Activated naive CD8-positive, alpha-beta T cell treated with anti-CD3 and anti-CD28 coated beads for 36 hours (primary cell): ENCODE measurements at places on chromosomes 6 and 20. TPM values are rescaled to one million over a fixed set of nuclear protein-coding genes. Genes with fewer than 3 reads are reported as not detected.

- H3K27me3 ChIP-seq = peaks cover 81% of the 10 kb centered on the region
- H3K4me1 ChIP-seq = peaks cover 11% of the 10 kb centered on the region
- H3K36me3 ChIP-seq = peaks cover 2% of the 10 kb centered on the region
- peak overlapping the region; percentile 86 for H3K4me3 ChIP-seq
- DNase-seq = peak; percentile 66
Measured at GRCh38 chr6:28673787-28674671, 148.3 kb downstream of the GPX5 start.

DNA sequence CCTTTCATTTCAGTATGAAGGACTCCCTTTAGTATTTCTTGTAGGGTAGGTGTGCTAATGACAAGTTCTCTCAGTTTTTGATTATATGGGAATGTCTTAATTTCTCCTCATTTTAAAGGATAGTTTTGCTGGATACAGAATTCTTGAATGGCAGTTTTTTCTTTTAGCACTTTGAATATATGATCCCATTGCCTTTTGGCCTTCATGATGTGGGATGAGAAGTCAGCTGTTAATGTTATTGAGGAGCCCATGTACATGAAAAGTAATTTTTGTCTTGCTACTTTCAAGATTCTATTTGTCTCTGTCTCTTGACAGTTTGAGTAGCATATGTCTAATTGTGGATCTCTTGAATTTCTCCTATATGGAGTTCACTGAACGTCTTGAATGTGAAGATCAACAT is 30.9 kb downstream of the RSPH3 start:
- H3K27ac ChIP-seq = no peak overlapping the region
- no peak for DNase-seq
- H3K36me3 ChIP-seq = peaks cover 18% of the 10 kb centered on the region
- H3K27me3 ChIP-seq = no peaks in the 10 kb centered on the region
- no peak overlapping the region for H3K4me3 ChIP-seq

DNA sequence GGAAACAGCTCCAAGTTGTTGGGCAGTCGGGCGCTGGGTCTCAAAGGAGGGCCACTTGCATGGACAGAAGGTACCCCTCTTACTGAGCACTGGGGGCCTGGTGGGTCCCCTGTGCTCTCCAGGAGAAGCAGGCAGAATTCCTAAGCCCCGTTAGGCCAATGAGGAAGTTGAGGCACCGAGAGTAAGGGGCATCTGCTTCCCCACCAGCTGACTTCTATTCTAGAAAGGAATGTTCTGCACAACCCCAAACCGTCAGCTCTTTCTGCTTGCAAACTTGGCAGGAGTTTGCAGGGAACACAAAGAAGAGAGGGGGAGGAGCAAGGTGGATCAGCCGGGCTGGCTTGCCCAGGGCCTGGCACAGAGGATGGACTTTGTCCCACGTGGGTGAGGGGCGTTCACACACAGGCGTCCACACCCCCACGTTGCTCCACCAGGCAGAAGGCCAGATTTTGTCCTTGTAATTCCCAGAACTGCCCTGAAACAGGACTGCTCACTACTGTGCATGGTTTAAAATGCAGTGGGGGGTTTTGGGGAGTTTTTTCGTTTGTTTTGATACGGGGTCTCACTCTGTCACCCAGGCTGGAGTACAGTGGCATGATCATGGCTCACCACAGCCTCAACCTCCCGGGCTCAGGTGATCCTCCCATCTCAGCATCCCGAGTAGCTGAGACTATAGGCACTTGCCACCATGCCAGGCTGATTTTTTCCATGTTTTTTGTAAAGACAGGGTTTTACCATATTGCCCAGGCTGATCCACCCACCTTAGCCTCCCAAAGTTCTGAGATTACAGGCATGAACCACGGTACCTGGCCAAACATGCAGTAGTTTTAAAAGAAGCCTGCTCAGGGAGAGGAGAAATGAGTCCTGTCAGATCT is 93.3 kb downstream of the SNX5 start:
- no peak overlapping the region for H3K27ac ChIP-seq
- DNase-seq = no peak
- H3K4me1 ChIP-seq = peaks cover 19% of the 10 kb centered on the region
- H3K36me3 ChIP-seq = no peaks in the 10 kb centered on the region
- H3K4me3 ChIP-seq = no peak overlapping the region
- H3K27me3 ChIP-seq = peaks cover 22% of the 10 kb centered on the region

DNA sequence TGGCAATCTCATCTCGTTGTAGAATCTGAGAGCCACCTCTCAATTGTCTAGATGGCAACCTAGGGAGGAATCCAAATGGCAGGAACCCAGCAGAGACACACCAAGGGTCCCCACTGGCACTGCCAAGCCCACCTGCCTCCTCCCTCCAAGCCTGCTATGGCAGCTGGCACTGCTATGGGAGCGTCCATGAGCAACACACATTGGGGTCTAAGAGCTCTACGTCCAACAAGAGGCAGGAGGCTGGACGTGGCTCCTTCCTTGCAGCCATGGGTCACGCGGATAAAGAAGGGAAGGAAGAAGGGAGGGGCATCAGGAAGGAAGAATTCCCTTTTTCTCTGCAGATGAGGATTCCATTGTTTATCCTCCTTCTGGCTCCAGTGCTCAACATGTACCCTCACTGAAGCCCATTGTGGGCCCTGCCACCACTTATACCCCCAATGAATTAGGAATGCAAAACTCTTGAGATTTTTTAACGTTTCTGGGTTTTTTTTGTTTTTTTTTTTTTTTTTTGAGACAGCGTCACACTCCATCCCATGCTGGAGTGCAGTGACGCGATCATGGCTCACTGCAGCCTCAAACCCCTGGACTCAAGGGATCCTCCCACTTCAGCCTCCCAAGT is 17.3 kb downstream of the ATP9A start:
- no peaks in the 10 kb centered on the region for H3K36me3 ChIP-seq
- H3K4me1 ChIP-seq = peaks cover 2% of the 10 kb centered on the region
- no peak overlapping the region for H3K27ac ChIP-seq
- no peaks in the 10 kb centered on the region for H3K27me3 ChIP-seq
- DNase-seq = no peak

- no peak for DNase-seq
- peaks cover 6% of the 10 kb centered on the region for H3K36me3 ChIP-seq
- no peak overlapping the region for H3K4me3 ChIP-seq
- H3K27ac ChIP-seq = no peak overlapping the region
Measured at GRCh38 chr6:143000811-143001210, 55.8 kb upstream of the HIVEP2 start.

DNA sequence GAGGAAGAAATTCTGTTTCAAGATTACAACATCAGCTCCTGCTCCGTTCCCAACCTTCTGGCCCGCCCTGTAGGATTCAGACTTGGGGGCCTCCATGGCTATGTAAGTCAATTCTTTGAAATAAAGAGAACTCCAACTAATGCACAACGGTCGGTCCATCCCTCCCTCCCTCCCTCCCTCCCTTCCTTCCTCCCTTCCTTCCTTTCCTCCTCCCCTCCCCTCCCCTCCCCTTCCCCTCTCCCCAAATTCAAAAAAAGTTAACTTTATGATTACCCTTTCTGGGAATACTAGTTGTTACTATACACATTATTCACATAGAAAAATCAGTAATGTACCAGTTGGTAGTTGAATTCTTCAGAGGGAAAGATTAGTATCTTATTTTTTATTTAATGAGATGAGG is 179.7 kb upstream of the AGPAT4 start:
- H3K36me3 ChIP-seq = no peaks in the 10 kb centered on the region
- H3K27me3 ChIP-seq = no peaks in the 10 kb centered on the region
- H3K4me1 ChIP-seq = no peaks in the 10 kb centered on the region
- no peak overlapping the region for H3K27ac ChIP-seq

DNA sequence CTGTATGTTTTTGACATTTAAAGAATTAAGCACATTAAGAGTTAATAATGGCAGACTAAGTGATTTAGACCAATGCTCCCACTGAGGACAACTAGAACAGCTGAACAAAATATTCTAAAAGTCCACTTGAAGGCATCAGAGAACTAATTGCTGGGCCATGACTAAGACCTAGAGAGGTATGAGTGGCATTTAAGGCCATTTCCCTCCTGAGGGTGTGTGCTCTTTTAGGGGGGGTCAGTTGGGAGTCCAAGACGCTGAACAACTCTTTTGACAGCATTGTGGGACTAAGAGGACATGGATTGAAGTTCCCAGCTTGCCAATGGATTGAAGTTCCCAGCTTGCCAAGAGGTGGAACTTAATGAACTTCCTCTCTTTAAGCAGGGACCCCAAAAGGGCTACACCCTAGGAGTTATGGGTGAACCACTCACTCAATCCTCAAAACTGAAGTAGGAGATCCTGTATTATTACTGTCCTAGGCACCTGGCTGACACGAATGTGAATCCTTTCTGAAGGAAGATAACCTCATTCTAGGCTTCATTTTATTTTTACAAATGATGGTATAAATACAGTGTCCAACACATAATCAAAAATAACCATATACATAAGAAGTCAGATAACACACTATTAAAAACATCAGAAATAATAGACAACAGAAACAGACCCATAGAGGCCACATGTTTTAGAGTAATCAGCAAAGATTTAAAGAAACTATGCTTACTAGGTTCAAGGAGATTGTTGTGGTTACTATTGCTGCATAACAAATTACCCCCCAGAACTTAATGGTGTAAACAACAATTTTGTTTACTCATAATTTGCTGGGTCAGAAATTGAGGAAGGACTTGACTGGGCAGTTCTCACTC is 175.1 kb downstream of the VEGFA start:
- H3K4me3 ChIP-seq = no peak overlapping the region
- no peaks in the 10 kb centered on the region for H3K36me3 ChIP-seq
- H3K27me3 ChIP-seq = no peaks in the 10 kb centered on the region

- no peak for DNase-seq
- peaks cover 20% of the 10 kb centered on the region for H3K36me3 ChIP-seq
- H3K4me1 ChIP-seq = peaks cover 6% of the 10 kb centered on the region
- no peak overlapping the region for H3K27ac ChIP-seq
Measured at GRCh38 chr6:109610590-109610989, 80.4 kb downstream of the AK9 start.

DNA sequence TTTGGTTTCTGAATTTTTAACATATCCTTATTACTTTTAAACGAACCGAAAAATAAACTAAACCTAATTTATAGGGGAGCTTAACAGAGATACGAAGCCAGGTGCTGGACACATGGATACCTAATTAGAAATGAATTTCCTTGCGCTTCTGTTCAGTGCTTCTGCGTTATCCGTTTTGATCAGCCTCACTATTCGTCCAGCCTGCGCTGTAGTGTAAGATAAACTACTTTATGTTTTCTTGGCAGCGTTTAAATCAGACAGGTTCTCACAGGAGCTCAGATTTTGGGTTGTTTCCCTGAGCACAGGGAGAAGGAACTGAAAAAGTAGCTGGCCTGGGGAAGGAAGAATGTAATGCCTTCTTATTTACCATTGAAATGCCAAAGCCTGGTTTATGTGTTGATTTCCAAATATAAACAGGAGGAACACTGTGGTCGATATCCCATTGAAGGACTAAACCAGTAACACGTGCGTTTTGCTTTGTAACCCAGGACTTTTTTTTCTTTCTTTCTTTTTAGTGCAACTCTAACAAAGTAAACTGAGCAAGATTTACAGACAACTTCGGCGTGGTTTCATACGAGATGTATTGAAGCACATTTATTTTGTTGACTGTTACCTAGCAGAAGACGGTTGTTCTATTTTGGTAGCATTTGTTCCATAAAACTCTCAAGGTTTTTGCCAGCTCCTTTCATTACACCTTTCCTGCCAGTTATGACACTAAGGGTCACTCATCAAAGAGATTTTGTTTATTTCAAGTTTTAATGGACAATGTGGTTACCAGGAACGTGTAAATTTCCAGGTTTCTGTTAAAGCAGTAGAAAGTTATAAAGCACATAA is 214.8 kb upstream of the HEY2 start:
- peaks cover 6% of the 10 kb centered on the region for H3K4me1 ChIP-seq
- peaks cover 54% of the 10 kb centered on the region for H3K27me3 ChIP-seq
- no peak overlapping the region for H3K4me3 ChIP-seq

GRCh38 chr6:137233911-137234863 is 15.0 kb upstream of the IFNGR1 start:
- H3K36me3 ChIP-seq = peaks cover 3% of the 10 kb centered on the region
- peak; percentile 14 for DNase-seq
- peaks cover 7% of the 10 kb centered on the region for H3K27me3 ChIP-seq
- H3K4me1 ChIP-seq = peaks cover 39% of the 10 kb centered on the region

- H3K27me3 ChIP-seq = no peaks in the 10 kb centered on the region
- no peak for DNase-seq
- no peaks in the 10 kb centered on the region for H3K4me1 ChIP-seq
- no peak overlapping the region for H3K27ac ChIP-seq
Measured at GRCh38 chr6:22473991-22474682, 95.2 kb upstream of the HDGFL1 start.

DNA sequence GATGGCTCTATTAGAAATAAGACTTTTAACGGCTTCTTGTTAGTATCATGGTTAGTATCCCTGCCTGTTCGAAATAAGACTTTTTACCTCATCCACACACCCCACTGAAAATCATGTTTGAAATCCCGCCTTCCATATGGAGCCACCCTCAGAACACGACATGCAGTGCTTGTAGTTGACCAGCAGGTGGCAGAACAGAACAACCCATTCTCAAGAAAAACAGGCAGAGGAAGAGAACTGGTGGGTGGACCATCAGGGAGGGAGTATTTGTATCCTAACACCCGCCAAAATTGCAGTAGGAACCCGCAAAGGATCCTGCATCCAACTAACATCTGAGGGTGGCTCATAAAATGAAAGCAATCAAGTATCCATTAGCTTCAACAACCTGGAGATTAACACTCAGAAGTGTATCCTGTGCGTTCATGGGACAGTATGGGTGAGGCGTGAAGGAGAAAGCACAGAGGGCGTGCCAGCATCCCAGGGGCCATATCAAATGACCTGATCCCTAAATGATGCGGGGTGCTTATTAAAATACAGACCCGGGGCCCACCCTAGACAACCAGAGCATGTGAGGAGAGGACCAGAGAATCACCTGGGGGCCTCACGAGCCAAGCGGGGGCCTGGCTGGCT is 89.6 kb upstream of the NHSL1 start:
- no peaks in the 10 kb centered on the region for H3K36me3 ChIP-seq
- no peak overlapping the region for H3K27ac ChIP-seq
- peak; percentile 38 for DNase-seq
- H3K4me1 ChIP-seq = peaks cover 27% of the 10 kb centered on the region
- no peak overlapping the region for H3K4me3 ChIP-seq

DNA sequence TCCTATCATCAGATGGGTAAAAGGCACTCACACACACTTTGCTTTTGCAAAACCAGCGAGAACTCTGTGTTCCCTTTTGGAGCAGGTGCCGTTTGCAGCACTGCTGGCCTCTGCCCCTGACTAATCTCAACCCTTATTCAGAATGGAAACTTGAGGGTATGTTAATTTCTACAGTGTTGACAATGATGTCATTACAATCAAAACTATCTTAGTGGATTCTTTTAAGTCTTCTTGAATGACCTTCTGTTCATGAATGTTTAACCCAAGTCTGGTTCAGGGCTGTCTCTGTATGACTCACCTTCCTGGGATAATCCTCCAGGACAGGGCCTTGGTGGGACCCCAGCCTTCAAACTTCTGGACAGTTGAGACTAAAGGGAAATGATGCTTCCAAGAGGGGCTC is 197.9 kb downstream of the CDH4 start:
- H3K4me1 ChIP-seq = no peaks in the 10 kb centered on the region
- H3K27ac ChIP-seq = no peak overlapping the region
- DNase-seq = no peak
- no peaks in the 10 kb centered on the region for H3K36me3 ChIP-seq

The CRYBG1 gene
- 20.4 TPM for total RNA-seq

The GJA10 gene
- total RNA-seq = not detected
